ENCODE measurements at places on chromosomes 6 and 20. TPM values are rescaled to one million over a fixed set of nuclear protein-coding genes. Genes with fewer than 3 reads are reported as not detected.

Gene ZNF292
- total RNA-seq = 46.5 TPM

GRCh38 chr6:54747955-54748354 lies 98.6 kb upstream of the FAM83B start:
- no peak for DNase-seq

DNA sequence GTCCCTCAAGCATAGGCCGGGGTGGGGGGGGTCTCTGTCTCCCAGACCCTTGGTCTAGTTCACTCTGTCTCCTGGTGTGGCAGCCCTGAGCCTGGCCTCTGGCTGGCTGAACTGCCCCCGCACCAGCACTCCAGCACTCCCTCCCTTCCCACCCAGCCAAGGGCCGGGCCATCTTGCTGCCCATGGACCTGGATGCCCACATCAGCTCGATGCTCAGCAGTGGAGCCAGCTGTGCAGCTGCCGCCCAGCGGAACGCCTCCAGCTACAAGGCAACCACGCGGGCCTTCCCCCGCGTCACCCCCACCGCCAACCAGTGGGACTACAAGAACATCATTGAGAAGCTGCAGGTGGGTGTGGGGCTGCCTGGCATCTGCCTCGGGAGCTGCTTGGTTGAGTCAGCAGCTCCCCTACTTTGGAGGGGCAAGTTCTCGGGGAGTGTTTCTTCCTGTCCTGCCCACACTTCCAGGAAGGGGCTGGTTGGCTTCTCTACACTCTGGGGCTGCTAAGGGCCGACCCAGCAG lies 28.4 kb downstream of the UQCC2 start:
- no peak for DNase-seq

- DNase-seq = no peak
These were observed 27.6 kb upstream of the ZNF831 start for GRCh38 chr20:59136027-59136426.

DNA sequence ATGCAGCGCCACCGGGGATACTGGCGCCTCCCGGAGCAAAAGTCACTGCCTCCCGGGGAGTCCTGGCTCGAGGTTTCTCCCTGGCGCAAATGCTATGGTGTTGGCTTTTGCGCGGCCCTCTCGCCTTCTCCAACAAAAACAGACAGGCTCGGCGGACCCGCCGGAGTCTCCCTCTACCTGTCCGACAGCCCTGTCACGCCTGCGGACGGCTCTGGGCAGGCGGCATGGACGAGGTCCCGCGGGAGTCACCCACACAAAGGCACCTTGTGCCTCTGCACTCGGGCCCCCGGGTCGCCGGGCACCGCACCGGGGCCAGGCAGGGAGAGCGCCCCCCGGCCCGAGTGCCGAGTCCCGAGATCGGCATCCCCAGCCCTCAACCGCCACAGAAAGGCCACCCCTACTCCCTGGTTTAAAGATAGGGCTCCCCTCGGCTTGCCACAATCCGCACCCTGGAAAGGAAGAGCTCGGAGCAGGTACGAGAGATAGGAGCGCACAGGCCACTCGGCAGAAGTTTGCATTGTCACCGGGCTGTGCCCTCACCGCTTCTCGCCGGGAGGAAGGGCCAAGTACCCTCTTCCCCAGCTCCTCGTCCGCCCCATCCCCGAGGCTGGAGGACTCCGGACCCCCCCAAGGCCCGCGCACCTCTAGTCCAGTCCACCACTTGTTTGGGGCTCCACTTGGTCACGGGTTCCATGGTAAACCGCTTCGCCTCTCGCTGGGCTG lies 903 bp downstream of the CNKSR3 start:
- DNase-seq = peak; percentile 79

DNA sequence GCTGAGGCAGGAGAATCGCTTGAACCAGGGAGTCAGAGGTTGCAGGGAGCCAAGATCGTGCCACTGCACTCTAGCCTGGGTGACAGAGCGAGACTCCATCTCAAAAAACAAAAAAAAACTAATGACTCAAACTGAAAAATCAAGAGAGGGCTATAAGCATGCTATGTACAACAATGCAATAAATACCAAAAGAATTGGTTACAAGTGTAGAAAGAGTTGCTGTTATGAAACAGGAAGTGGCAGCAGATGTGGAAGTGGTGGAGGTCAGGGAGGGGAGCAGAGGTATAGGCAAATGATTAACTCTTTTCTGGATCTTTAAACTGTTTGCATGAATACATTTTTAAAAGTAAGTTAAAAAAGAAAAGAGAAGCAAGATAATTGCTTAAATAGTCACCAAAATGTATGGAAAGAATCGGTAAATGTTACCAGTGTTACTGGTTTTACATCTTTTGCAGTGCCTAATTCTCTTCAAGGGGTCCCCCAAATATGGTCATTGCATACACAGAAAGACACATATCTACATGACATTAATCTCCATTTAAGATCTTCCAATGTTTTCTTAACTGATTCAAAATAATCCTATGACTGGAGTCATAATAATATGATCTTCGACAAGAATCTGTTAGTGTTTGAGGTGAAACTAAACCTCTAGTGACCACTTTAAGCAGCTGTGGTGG lies 15.0 kb downstream of the CALHM6 start:
- no peak for DNase-seq

DNA sequence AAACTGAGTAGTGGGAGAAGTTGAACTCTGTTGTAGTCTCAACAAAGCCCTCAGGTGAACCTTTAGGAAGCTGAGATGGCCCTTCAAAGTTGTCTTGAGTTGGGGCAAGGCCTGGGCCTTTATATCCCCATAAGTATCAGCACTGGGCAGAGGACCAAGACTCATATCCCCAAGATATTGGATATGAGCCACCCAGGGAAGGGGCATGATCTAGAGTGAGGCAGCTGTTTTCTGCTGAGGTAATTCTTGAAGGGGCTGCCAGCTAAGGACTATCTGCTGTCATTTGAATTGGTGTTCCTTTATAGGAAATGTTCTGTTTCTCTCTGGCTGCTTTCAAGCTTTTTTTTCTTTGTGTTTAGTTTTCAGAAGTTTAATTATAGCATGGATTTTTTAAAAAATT lies 140.7 kb upstream of the FLRT3 start:
- DNase-seq = no peak

DNA sequence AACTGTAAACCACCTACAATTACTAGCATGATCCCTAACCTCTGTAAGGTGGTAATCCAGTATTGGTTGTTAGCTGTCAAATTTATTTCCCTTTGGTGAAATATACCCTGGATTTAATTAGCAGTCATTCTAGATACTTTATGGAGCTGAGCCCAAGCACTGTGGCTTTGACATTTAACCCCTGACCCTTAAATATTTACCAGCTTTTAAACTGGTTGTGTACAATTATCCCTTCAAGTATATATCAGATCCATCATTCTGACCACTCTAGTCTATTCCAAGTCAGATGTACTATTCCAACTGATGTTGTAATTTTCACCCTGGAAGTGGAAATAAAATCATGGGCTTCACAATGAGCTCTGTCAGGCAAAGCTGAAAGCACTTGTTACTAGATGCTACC lies 229.6 kb downstream of the FOXC1 start:
- no peak for DNase-seq

Data from posterior vena cava (tissue), 2 donors.